ENCODE measurements at places on chromosomes 11 and 22.

DNA sequence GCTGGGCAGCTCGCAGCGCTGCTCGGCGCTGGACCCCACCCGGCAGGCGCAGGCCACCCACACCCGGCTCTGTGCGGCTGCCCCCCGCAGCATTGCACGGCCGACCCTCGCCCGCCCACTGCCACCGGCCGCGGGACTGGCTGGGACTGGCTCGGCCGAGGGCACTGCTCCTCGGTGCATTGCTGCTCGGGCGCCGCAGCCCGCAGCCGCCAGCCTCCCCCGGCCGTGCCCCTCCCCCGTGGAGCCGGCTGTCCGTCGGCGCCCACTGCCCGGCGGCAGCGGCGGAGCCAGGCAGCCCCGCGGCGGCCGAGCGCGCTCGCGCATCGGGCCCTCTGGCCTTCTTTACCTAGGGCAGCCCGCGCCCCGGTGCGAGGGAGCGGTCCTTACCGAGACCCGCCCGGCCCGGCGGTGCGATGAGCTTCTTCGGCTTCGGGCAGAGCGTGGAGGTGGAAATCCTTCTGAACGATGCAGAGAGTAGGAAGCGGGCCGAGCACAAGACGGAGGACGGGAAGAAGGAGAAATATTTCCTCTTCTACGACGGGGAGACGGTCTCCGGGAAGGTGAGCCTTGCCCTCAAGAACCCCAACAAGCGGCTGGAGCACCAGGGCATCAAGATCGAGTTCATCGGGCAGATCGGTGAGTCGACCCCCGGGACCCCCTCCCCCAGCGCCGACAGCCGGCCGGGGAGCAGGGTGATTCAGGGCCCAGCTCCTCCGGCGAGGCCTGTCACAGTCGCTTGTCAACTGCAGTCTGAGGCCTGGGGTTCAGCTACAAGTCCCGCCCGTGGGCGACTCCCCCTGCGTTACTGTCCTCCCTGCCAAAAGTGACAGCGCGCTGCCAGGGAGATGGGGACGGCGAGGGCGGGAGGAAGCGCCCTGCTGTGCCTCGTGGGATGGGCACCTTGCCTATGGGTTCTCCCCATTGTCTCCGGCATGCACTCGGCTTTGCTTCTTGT lies 516 bp downstream of the VPS26B start:
- no peak for DNase-seq

- DNase-seq, result peak; percentile 72
Measured at GRCh38 chr11:82003671-82004515, 729.8 kb downstream of the FAM181B start.

DNA sequence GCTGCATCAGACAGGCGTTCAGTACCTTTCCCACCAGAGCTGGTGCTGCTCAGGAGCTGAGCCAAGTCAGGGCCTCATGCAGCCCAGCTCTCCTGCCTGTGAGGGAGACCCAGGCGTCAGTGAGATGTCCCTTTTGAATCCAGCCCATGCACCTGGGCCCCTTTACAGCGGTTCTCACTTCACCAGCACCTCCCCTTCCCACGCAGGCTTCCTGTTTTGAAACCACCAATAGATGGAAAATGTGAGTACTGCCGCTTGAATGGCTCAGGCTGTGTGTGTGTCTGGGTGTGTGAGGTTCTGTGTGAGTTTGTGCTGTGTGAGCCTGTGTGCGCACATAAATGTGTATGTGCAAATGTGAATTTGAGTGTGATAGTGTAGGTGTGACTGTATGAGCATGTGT lies 88.4 kb downstream of the UBASH3B start:
- no peak for DNase-seq

DNA sequence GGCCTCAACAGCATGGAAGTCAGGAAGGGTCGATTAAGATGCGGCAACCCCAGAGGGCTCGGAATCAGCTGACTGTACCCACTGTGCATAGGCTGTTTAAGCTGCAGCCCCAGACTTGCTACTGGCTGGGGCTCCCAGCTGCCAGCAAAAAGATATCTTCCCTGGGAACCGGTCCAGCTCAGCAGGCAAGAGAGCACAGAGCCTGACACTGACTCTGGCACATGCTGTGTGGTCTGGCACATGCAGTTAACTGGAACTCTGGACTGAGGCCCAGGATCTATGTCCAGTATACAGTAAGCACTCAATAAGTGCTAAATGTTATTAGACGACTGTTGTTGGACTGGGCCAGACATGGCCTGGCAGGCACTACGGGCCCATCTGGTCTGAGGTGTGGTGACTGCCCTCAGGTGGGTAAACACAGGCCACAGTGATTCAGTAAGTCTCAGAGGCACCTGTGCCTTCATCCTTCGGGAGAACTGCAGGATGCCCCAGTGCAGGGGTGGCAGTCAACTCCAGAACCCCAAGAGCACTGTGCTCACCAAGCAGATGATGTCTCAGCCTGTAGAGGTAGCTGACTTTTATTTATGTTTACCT lies 87.6 kb downstream of the LARGE1 start:
- DNase-seq, result no peak

DNA sequence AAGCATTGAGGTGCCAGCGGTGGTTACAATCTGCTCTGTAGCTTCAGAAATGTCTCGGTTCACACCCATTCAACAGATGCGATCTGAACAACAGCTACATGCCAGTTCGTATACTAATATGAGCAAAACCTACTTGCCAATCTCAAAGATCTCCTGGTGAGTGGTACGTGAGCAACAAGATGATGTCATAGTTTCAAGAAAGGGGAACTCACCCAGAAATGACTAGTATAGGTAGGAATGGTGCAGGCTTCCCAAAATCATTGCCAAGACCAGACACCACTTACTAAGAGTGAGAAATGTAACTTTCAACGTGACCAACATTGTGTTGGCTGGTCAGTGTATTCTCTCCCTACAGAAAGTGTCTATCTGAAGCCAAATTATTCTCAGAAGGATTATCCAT lies 31.1 kb downstream of the OR6Q1 start:
- DNase-seq, result peak; percentile 92

GRCh38 chr11:75547177-75547576 lies 14.9 kb upstream of the SERPINH1 start:
- DNase-seq, result no peak

All from HS-5 (cell line).